ENCODE measurements at places on chromosomes 12 and 14.

GRCh38 chr14:69635981-69636639 is 24.7 kb downstream of the SUSD6 start:
- no peak for DNase-seq

GRCh38 chr12:131598717-131599116 is 112.2 kb upstream of the SFSWAP start:
- no peak for DNase-seq

DNA sequence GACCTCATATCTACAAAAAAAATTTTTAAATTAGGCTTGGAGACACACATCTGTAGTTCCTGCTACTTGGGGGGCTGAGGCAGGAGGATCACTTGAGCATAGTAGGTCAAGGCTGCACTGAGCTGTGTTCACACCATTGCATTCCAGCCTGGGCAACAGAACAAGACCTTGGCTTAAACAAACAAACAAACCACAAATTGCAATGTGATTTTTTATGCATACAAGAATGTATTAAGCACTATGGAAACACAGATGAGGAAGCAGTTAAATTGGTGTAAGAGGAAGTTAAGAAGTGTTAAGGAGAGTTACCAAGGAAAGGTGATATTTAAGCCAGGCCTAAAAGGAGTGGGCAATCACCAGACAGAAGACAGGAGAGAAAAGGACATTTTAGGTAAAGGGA is 83.6 kb upstream of the HECTD1 start:
- no peak for DNase-seq

- DNase-seq: no peak
These were observed 10.5 kb upstream of the SSTR1 start for GRCh38 chr14:38197001-38197783.

DNA sequence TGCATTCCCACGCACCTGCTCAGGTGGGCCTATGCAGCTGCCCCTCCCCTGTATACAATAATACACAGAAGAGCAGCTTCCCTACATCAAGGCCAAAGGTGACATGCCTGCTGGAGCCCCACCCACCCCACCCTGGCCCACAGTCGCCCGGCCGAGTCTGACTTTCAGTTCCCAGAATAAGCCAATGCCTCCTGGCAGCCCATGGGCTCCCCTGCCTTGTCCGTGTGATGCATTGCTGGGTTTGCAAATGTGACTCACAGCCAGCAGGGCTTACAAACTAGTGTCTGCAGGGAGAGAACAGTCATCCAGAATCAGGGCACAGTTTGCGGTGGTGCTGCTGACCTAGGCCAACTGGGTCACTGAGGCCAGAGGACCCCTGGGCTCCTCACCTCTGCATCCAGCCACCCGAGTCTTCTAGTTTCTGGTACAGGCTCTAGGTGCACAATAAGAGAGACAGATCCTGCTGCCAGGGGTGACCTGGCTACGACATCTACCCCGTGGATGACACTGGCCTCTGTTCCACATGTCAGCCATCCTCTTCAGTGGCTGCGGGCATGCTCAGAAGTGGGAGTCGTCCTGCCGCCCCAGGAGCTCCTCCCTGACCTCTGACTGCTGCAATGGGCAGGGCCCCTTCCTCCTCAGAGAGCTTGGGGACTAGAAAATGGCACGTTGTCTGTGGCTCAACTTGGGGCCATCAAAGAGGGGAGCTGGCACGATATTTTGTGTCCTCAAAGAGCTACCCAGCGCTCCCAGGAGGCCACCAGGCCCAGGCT is 84.5 kb downstream of the CHGA start:
- peak; percentile 77 for DNase-seq

GRCh38 chr14:36485773-36486172 is 34.3 kb downstream of the NKX2-1 start:
- DNase-seq: no peak

DNA sequence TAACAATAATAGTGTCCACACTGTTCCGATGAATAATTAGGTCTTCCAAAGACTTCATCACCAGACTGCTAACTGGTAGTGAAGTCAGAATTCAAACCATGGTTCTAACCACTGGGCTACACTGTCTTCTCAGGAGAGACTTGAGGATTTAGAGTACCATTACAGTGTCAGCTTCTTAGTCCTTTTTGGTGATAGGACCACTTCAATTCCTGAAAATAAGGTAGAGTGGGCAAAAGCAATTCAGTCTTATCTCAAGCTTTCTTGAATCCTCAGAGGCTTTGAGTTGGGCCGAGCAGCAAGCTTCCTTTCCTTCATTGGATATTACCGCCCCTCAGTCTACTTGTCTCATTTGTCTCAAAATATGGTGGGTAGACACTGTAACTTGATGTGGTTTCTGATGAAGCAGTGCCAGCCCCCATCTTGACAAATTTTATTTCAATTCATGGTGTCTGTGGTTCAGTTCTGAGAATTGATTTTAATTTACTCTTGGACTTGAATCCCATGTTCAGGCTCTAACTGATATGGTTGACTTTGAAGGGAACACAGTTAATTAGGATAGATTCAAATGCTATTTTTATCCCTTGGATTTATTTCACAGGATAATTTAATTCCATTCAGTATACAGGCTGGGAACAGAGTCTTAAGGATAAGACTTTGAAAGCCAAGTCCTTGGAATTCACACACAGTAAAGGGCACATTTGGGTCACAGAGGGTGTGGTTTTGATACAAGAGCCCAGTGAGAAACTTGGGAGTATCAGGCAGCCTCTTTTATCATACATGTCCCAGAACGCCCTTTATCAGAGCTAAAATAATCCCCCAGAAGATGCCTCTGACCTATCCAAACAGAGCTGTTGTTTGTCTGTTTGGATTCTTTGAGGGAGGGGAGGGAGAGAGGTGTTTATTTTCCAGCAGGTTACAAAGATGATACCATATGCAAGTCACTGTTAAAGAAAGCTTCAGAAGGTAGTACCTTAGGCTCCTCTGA is 167.3 kb downstream of the PRKCH start:
- DNase-seq: no peak

GRCh38 chr12:104566244-104566993 is 109.7 kb downstream of the CHST11 start:
- no peak for DNase-seq

DNA sequence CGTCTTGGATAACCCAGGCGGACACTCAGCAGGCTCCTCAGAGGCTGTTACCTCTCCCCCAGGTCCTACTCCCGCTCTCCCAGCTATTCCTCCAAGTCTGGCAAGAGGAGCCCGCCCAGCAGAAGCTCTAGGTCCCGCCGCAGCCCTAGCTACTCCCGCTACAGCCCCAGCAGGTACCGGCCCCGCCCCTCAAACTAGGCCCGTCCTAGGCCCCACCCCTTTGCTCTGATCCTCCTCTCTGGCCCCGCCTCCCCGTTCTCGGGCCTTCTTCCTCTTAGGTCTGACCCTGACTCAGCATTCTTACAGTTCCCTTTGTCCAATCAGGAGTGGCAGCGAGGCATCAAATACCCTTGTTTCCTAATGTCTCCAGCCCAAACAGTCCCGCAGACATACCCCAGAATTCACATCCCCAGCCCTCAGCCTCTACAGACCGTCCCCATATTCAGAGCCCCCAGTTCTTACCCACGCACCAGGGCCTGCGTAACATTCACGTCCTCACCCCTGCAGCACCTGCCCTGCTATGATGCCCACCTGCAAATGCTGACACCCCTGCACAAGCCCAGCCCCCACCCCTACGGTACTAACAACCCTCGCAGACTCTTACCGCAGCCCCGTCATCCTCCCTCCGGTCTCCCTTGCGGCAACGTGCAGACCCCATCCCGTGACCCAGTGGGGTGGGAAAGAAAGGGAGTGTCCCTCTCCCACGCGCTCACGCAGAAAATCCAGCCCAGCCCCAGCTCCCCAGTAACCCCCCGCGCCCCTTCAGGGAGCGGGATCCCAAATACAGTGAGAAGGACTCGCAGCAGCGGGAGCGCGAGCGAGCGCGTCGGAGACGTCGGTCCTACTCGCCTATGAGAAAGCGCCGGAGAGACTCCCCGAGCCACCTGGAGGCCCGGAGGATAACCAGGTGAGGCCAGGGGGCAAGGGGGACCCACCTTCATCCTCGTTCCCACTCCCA is 25.0 kb upstream of the HSPB8 start:
- DNase-seq: peak; percentile 77

GRCh38 chr14:70156592-70156991 is 32.2 kb downstream of the SLC8A3 start:
- no peak for DNase-seq

DNA sequence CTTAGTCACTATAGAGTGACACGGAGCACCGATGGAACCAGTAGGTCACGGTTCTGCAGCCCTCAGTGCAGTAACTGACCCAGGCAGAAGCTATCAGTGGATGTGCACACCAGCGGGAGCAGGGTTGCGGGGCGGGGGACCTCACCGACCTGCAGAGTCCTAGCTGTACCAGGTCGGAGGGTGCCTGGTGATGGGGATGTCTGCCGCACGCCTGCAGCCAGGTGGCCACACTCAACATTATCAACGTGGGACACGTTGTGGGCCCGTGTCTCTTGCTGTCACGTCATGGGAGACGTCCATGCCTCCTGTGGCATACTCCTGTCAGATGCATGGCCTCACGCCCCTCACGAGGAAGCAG is 55.2 kb downstream of the ADGRD1 start:
- no peak for DNase-seq

DNA sequence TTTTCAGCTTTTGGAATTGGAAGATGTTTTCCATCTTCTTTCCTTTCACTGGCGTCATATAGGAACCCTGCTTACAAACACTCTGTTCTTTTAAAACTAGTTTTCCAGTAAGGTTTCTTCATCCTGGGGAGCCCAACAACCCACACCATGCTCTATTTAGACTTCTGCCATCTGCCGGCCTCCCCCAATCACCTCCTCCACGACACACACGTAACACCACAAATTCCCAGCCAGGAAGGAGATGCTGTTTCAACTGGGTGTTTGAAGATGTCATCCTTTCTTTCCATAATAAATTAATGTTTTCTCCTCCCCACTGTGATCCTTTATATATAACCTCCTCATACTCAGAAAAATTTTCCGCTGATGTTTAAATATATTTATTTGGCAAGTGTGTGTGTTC is 231.4 kb upstream of the DDHD1 start:
- no peak for DNase-seq

DNA sequence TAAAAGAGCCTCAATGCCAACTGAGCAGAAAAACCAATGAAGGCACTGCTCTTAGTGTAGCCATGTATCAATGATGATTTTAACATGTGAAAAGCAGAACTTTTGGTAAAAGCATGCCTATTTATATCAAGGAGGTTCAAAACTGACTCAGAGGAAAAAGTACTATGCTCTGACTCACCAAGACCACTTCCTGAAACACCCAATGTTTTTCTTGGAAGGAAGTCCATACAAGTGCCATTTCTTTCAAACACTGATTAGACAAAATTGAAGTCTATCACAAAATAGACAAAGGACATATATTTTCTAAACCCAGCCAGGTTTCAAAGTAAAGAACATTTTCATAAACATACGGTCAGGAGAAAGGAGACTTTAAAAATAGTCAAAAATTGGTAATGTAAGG is 88.6 kb downstream of the EPS8 start:
- no peak for DNase-seq

GRCh38 chr14:81772381-81772780 is 238.7 kb upstream of the SEL1L start:
- no peak for DNase-seq

DNA sequence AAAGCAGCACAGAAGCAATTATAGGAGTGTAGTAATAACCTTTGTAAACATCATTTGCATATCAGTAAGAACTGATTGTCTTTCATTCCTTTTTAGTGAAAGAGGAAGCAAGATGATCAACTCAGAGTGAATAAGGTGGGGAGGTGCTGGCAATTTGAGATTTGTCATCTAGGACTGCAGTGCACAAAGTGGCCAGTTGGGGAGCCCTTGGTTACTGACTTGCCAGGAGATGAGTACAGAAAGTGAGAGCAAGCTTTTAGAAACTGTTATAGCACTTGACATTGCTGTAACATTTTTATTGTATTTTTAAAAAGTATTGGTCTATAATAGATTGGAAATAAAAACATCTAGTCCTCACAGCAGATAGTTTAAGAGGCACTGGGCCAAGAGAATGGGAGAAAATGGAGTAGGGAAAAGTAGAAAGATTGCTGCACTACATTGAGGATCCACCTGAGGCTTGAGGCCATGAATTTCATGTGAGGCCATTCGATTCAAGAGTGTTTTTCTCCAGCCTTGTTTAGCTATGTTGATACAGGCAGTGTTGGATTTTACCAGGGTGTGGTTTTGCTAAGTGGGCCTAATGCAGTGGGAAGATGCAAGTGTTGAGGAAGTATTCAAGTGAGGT is 98.2 kb downstream of the SNAPC1 start:
- DNase-seq: no peak

All from Right ventricle myocardium inferior (tissue), 1 donor.